Thoracic aorta endothelial cell (primary cell): ENCODE measurements at places on chromosomes 12 and 14. TPM values are rescaled to one million over a fixed set of nuclear protein-coding genes. Genes with fewer than 3 reads are reported as not detected.

Gene TRHDE
- not detected in 2 replicates for total RNA-seq

Gene FOXN4
- total RNA-seq, result not detected in 2 replicates

Gene TEP1
- total RNA-seq, result 26.5 and 34.8 TPM in 2 replicates

Gene LMO3
- total RNA-seq, result 0.27 TPM in 1 of 2 replicates, not detected in the other
